ENCODE measurements at places on chromosomes 2 and 18.

DNA sequence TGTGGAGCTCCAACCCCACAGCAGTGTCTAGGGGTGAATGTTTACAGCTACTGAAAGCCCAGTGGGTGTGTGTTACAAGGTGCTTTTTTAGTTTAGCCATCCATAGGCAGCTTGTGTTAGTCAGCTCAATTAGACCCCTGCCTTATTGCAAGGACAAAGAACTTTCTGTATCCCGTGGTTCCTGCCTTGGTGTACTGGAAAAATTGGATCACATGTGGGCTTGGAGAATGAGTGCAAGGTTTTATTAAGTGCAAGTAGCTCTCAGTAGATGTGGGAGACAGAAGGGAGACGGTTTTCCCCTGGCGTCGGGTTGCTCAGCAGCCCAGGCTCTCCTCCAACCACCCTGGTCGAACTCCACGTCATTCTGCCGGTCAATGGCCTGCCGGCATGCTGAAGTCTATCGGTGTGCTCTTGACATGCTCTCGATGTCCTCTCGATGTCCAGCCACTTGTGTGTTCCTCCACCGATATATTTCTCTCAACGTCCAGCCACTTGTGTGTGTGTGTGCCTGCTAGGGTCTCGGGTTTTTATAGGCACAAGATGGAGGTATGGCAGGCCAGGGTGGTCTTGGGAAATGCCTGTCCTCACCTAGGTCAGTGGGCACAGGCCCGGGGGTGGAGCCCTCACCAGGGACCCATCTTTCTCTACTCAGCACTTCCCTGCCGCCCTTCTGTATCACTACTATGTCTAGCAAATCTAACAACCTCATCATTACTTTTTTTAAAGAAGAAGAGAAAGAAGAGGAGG lies 13.8 kb downstream of the FANCL start:
- no peak for DNase-seq

GRCh38 chr2:43435746-43436145 lies 160.1 kb downstream of the THADA start:
- DNase-seq: no peak

DNA sequence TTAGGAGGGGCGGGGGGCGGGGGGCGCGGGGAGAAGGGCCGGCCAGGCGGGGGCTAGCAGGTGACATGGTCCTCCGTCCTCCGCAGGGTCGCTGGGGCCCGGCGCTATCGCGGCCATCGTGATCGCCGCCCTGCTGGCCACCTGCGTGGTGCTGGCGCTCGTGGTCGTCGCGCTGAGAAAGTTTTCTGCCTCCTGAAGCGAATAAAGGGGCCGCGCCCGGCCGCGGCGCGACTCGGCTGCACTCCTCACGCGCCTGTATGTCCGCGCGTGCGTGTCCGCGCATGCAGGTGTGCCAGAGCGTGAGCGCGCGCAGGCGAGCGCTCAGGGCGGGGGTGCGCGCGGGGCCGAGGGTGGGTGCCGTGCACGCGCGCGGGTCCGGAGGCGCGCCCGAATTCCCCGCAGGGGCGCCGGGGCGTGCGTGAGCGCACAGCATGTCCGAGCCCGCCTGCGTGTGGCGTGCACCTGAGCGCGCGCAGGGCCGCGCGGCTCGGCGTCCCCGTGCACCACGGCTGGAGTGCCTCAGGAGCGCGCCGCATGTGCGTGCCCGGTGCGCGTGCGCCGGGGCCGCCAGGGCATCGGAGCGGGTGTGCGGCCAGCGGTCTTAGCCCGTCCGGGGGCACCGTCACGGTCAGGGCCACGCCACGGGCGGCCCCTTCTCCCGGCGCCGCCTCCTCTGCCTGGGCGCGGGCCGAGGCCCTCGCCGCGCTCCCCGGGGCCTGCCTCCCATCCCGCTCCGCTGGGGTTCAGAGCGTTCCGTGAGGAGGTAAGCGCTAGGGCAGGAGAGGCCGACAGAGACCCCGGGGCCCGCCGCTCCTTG lies 6.3 kb downstream of the SNORC start:
- DNase-seq: no peak

GRCh38 chr2:156765450-156765849 lies 329.3 kb downstream of the GPD2 start:
- no peak for DNase-seq

DNA sequence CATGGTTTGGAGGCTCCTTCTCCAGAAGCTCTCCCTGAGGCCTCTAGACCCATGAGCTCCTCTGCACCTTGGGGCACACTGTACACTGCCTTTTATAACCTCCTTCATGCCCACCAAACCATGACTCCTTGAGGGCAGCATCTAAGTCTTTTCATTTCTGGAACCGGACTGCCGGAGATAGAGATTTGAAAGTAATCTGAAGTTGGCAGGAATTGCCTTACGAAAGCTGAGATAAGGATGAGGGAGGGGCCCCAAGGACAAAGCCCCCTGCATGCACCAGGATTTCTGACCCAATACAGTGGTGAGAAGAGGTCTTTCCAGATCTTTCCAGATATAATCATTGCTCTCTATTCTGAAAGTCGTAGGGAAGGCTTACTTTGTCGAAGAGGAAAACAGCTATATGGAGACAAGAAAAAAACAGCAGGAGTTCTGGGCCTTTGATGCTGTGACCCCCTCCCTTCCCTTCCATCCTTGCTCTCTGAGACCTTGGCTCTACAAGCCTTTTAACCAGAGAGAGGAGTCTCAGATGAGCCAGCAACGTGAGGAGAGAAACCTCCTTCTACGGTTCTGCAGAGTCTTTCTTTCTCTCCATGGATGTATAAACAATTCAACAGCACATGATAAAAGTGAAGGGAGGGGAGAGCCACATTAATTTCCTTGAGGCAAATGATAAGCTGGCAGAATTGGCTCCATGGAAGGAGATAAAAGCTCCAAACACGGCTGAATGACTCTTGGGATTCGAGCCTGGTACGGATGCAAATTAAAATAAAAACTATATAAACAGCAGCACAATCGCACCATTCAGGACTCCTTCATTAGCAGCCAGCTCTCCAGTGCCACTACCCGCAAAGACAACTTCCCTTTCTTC lies 88.0 kb upstream of the RTN4 start:
- DNase-seq: no peak

GRCh38 chr2:207133820-207134519 lies 31.8 kb downstream of the KLF7 start:
- no peak for DNase-seq

DNA sequence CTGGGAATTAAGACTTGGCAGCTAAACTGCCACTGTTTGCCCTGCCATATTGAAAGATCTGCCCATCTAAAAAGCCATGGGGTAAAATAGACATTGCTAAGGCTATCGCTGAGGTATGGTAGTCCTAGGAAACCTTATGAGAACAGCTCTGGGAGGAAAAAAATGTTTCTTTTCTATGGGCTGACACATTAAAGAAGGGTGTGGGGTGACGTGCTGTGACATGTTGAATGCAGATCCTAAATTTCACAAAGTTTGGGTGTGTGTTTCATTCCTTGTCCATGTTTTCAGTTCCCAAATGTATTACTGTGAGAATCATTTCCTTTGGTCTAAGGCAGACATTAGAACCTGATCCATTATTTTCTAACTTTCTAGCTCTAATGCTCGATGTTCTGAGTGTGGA lies 766.4 kb downstream of the BCL11A start:
- no peak for DNase-seq

DNA sequence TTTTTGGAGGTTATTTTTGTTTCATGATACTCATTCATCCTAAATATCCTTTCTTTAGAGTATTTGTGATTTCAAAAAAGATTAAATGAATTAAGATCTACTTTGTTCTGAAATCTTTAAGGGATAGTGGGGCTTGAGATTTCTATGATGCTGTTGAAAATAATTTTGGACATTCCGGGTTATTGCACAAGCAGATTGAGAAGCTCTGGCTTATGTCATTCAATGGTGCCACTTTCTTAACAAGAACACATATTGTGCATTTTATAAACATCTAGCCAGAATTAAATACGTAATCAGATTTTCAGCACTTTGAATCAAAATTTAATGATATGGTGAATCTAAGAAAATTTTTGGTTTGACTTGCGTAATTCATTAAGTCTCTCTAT lies 207.7 kb upstream of the COL3A1 start:
- no peak for DNase-seq
